ENCODE measurements at places on chromosomes 3 and 15. TPM values are rescaled to one million over a fixed set of nuclear protein-coding genes. Genes with fewer than 3 reads are reported as not detected.

The C3orf85 gene
- not detected for total RNA-seq

The THUMPD3 gene
- 46.8 TPM for total RNA-seq

DNA sequence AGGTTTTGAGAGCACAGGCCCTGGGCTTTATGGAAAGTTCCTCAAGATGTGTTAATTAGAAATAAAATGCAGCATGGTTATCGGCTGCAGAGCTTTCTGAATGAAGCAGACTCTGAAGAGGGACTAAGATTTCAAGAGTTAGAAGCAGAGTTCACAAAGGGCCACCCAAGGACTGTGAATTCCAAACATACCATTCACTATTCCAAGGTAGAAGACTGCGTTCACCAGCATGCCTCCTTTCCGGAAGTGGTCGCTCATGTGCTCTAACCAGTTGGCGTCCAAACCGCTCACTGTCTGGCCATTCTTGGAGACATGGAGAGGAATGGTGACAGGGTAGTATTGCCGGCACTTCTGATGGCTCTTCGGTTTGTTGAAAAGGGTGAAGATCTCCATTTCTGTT is 104.9 kb downstream of the OXNAD1 start:
- DNase-seq: no peak

- peak; percentile 91 for DNase-seq
These were observed 16.8 kb upstream of the SMAD3 start for GRCh38 chr15:67048281-67049279.

DNA sequence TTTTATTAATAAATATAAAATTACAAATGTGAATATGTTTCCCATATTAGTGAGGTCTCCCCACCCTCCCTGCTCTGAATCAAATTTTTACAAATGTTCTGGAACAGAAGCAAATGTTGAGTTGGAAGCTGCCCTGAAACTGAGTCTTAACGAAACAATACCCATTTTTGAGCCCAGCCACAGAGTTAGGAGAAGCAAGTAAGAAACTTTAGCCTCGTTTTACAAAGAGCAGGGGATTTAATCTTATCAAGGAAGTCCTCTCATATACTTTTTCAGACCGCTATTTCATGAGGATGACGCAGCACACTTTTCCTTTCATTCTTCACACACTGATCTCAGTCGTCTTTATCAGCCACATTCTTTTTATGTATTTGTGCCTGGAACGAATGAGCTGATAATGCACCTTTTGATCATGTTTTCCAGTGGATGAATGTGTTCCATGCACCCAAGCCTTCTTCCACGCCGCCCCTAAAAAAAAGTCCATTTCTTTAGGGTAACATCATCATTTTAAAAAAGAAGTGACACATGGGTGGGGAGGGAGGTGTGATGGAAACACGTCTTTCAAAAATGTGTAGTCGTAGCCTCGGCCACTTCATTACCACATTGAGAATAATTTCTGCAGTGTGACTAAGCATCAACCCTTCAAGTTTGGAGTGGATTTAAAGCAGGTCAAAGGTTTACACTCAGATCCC is 48.1 kb downstream of the SETMAR start:
- peak; percentile 54 for DNase-seq

DNA sequence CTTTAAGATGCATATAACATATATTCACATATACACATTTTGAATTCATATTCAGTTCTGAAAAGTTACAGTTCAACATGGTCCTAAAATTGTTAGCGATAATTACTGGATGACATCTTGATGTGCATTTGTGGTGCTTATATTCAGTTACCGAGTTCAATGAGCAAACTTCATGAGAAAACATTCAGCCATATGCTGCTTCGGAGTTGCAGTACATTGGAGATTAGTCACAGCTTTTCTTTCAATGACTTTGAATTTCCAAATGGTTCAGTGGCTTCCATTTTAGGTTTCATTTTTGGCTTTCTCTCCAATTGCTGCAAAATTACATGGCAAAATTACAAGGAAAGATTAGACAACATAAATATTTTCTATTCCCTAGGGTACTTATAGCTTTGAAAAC is 198.3 kb upstream of the CNTN3 start:
- DNase-seq: no peak

GRCh38 chr3:39184081-39184967 is 8.1 kb downstream of the XIRP1 start:
- no peak for DNase-seq

GRCh38 chr3:30241721-30242120 is 364.7 kb upstream of the TGFBR2 start:
- no peak for DNase-seq

DNA sequence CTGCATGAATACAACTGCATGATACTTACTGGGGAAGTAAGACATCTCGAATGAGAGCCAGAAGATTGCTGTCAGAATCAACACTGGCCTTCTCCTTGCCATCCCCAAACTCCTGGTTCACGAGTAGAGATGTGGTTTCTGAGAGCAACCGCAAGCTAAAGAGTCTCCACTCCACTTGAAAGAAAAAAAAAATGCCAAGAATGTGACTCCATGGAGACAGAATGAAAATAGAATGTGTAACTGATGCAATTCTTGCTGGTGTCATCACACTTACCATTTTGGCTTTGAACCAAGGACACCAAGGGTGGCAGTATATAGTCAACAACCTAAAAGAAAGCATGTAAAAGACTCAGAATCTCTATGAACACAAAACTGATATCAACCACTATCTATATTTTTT is 280.4 kb downstream of the ULK4 start:
- DNase-seq: peak; percentile 97

All from LHCN-M2 (cell line).